Activated T-cell treated with anti-CD3 and anti-CD28 coated beads, Interleukin-2, amount 50 U/mL, for 24 hours (primary cell): ENCODE measurements at places on chromosomes 1 and 21.

GRCh38 chr1:48242141-48242736 is 19.7 kb downstream of the SLC5A9 start:
- H3K36me3 ChIP-seq, result no peaks in the 10 kb centered on the region
- no peak for DNase-seq

DNA sequence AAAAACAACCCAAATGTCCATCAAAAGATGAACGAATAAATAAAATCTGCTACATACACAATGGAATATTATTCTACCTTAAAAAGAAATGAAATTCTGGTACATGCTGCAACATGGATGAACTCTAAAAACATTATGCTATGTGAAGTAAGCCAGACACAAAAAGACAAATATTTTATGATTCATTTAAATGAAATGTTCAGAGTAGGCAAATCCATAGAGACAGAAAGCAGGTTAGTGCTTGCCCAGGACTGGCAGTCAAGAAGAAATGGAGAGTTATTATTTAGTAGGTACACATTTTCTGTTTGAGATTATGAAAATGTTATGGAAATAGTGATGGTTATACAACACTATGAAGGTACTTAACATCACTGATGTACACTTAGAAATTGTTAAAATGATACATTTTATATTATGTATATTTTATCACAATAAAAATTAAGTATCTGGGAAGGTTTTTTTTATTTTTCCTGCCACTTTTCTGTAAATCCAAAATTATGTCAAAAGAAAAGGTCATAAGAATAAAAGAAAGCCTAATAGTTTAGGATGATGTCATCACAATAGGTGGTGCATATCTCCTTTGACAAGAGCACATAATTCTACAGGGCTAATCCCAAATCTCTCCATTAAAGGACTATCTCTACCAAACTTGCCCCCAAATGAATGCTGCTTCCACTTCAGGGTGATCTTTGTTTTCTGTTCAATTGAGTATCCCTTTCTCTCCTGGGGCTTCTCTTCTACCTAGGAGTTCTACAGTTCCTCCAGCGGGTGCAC is 40.2 kb upstream of the FCER1A start:
- H3K36me3 ChIP-seq, result no peaks in the 10 kb centered on the region
- DNase-seq, result no peak
- H3K4me1 ChIP-seq, result peaks cover 7% of the 10 kb centered on the region
- H3K27me3 ChIP-seq, result peaks cover 22% of the 10 kb centered on the region

- peaks cover 49% of the 10 kb centered on the region for H3K4me1 ChIP-seq
- H3K27me3 ChIP-seq, result no peaks in the 10 kb centered on the region
- H3K36me3 ChIP-seq, result peaks cover 84% of the 10 kb centered on the region
- no peak overlapping the region for H3K4me3 ChIP-seq
- no peak for DNase-seq
Observed at GRCh38 chr1:113860891-113861290, 10.6 kb downstream of the PTPN22 start.

GRCh38 chr1:10632691-10633090 is 157.9 kb downstream of the PEX14 start:
- peaks cover 1% of the 10 kb centered on the region for H3K4me1 ChIP-seq
- no peak overlapping the region for H3K4me3 ChIP-seq
- no peak for DNase-seq
- H3K36me3 ChIP-seq, result peaks cover 24% of the 10 kb centered on the region
- no peak overlapping the region for H3K27ac ChIP-seq
- H3K27me3 ChIP-seq, result peaks cover 3% of the 10 kb centered on the region

- H3K36me3 ChIP-seq, result no peaks in the 10 kb centered on the region
- H3K27ac ChIP-seq, result peak within 1 kb of the TSS; percentile 6
- peaks cover 32% of the 10 kb centered on the region for H3K4me1 ChIP-seq
- peaks cover 93% of the 10 kb centered on the region for H3K27me3 ChIP-seq
- H3K4me3 ChIP-seq, result peak within 1 kb of the TSS; percentile 67
Observed at GRCh38 chr1:47232187-47232874, at the start of gene TAL1. TSS of gene TAL1 (minus strand) at chr1:47232225. CDS start at chr1:47225888, 6,337 bp downstream.

DNA sequence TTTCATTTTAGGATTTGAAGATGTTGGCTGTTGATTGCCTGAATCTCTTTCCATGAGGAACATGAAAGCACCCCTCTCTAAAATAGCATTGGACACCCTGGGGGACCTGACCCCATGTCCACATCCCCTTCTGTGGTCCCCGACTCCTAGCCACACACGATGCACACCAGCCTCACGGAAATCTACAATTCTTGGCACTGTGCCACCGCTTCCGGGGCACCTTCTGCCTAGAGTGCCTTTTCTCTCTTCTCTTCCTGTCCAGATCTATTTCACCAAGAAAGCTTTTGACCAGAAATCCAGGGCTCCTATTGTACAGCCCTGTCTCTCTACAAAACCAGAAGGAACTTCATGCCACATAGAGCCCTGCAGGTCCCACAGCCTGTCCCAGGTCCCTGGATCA is 50.3 kb downstream of the MYSM1 start:
- peak; percentile 46 for DNase-seq

- DNase-seq, result no peak
- no peaks in the 10 kb centered on the region for H3K4me1 ChIP-seq
- no peak overlapping the region for H3K4me3 ChIP-seq
- H3K27me3 ChIP-seq, result no peaks in the 10 kb centered on the region
- peaks cover 100% of the 10 kb centered on the region for H3K36me3 ChIP-seq
- peak overlapping the region; percentile 8 for H3K27ac ChIP-seq
Observed at GRCh38 chr1:226369110-226369509, 38.8 kb downstream of the PARP1 start.

DNA sequence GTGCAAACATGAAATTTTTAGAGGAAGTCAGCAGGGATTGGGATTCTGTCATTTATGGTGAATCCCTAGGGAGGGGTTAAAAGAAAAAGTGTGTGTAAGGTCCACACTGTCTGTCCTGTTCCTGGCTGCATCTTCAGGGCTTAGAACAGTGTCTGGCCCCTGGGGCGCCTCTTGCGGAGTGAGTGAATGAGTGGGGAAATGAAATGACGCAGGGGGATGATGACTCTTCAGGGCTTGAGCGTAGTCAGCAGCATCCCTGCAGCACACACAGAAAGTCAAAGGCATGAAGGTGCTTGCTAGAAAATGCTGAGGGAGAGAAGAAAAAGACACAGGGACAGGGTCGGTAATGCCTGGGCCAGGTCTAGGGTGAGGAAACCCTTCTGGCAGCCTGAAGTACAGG is 57.8 kb downstream of the PGBD5 start:
- H3K4me3 ChIP-seq, result no peak overlapping the region
- no peak overlapping the region for H3K27ac ChIP-seq
- H3K36me3 ChIP-seq, result no peaks in the 10 kb centered on the region
- H3K27me3 ChIP-seq, result peaks cover 24% of the 10 kb centered on the region
- DNase-seq, result no peak
- H3K4me1 ChIP-seq, result peaks cover 2% of the 10 kb centered on the region

- no peaks in the 10 kb centered on the region for H3K36me3 ChIP-seq
- DNase-seq, result no peak
- no peak overlapping the region for H3K27ac ChIP-seq
- no peaks in the 10 kb centered on the region for H3K4me1 ChIP-seq
- peaks cover 2% of the 10 kb centered on the region for H3K27me3 ChIP-seq
- no peak overlapping the region for H3K4me3 ChIP-seq
Observed at GRCh38 chr1:10818262-10819197, 22.1 kb upstream of the CASZ1 start.

- peaks cover 12% of the 10 kb centered on the region for H3K27me3 ChIP-seq
- no peaks in the 10 kb centered on the region for H3K36me3 ChIP-seq
- no peak overlapping the region for H3K27ac ChIP-seq
- H3K4me1 ChIP-seq, result no peaks in the 10 kb centered on the region
- DNase-seq, result no peak
Observed at GRCh38 chr1:157658571-157658970, 42.0 kb downstream of the FCRL3 start.

DNA sequence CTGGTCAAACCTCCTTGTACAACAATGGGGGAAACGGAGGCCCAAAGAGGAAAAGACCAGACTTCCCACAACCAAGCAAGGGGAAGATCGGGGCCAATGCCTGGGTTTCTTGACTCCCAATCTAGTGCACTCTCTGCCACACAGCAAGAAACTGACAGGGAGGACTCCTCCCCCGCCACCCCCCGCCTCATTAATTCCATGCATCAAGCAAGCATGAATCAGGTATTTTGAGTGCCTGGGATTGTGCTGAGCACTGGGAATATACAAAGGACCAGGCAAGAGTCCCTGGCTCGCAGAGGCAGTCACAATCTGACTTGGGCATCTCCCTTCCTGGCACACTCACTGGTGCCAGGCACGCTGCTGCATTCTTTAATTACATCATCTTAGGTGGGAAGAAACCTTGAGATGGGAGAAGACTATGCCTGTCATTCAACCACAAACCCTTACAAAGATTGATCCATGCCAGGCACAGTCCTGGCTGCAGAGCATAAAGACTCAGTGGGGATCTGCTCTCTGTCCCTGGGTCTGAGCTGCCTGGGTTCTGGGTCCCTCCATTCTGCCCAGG is 4.4 kb upstream of the KCNC4 start:
- no peaks in the 10 kb centered on the region for H3K36me3 ChIP-seq
- no peak overlapping the region for H3K4me3 ChIP-seq
- no peaks in the 10 kb centered on the region for H3K27me3 ChIP-seq
- no peak for DNase-seq

- H3K36me3 ChIP-seq, result no peaks in the 10 kb centered on the region
- H3K4me1 ChIP-seq, result no peaks in the 10 kb centered on the region
- H3K27me3 ChIP-seq, result no peaks in the 10 kb centered on the region
- no peak for DNase-seq
Observed at GRCh38 chr1:240232530-240232929, 140.8 kb downstream of the FMN2 start.

DNA sequence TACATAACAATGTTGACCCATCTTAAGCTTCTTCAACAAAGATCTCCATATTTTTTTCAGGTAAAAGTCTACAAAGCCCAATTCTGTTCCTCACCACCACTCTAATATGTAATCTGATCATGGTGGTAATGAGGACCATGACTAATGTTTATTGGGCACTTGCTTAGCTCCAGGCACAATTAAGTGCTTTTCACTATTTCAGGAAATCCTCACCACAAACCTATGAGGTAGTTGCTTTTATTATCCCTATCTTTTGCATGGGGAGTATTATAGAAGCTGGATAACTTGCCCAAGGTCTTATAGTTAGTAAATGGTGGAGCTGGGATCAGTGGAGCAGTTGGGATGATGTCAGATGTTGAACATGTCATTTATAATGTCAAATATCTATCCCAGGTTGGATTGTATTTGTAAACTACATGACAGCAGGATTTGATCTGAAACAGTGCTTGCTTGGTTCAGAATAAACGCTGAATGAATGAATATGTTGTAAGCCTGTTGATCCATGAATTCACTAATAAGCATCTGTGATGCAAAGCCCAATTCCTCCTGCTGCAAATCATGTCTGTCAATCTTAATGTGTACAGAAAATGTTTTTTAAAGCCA is 283.3 kb upstream of the ST6GALNAC5 start:
- no peaks in the 10 kb centered on the region for H3K36me3 ChIP-seq
- peaks cover 6% of the 10 kb centered on the region for H3K4me1 ChIP-seq
- H3K4me3 ChIP-seq, result no peak overlapping the region
- H3K27ac ChIP-seq, result no peak overlapping the region
- H3K27me3 ChIP-seq, result no peaks in the 10 kb centered on the region

DNA sequence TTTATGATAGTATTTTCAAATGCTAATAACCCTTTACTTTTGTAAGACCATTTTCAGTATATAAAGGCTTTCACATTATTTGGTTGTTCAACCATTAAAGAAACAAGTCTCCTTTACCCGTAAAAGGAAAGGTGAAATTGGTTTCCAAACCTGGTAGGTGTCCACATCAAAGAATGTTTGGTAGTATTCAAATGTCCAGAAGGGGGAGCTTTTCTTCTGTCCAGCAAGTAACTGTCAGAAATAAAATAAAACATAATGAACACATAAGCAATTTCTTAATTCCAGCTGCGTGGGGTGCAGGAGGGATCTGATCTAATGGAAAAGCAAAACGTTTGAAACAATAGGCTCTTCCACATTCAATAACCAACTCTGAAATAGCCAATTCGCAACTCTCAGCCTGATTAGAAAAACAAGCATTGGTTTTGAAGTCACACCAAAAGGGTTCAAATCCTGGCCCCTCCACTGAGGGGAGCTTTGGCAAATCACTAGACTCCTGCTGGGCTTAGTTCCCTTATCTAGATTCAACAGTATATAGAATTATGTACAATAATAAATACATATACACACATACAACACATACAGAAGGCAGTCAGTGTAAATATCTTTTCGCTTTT is 11.0 kb downstream of the YIPF1 start:
- DNase-seq, result no peak
- no peak overlapping the region for H3K4me3 ChIP-seq
- peaks cover 74% of the 10 kb centered on the region for H3K36me3 ChIP-seq
- no peaks in the 10 kb centered on the region for H3K27me3 ChIP-seq
- H3K27ac ChIP-seq, result no peak overlapping the region
- H3K4me1 ChIP-seq, result peaks cover 6% of the 10 kb centered on the region

DNA sequence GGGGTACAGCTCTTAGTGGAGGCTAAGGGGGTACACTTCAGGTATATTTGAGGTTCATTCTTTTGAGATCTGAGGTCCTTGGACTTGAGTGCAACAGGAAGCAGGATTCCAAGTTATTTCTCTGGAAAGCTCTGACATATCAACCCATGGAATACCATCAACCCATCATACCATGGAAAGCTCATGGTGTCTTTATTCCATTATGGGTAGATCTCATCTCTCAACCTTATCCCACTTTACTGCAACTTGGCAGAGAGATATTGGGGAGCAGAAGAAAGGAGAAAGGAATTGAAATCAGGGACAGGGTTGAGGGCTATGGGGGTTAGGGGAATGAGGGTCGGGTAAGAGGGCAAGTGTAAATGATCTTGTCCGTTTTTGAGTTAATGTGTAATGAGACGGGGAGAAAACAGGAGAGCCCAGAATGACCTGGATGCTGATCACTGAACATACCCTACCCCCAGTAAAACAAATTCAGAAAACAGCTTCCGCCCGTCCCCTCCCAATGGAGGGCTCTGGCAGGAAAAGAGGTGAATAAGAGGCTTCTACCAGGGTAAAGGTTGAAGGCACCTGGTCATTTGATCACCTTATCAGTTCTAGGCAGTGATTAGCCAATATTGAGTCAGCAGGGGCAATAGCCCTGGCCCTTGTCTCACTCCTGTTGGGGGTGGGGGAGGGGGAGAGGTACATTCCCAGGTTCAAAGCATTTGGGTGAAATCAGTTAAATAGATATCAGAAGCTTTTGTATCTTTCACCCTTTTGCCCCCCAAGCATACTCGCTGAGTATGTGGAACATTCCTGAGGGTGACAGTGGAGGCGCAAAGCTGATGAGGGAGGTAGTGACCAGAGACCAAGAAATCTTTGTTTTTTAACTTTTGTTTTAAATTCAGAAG is 622 bp upstream of the APOA2 start:
- peaks cover 28% of the 10 kb centered on the region for H3K36me3 ChIP-seq
- no peak overlapping the region for H3K4me3 ChIP-seq
- peaks cover 50% of the 10 kb centered on the region for H3K4me1 ChIP-seq
- no peaks in the 10 kb centered on the region for H3K27me3 ChIP-seq
- DNase-seq, result no peak

GRCh38 chr1:38328278-38329035 is 281.9 kb upstream of the POU3F1 start:
- no peak for DNase-seq
- no peak overlapping the region for H3K27ac ChIP-seq
- peaks cover 27% of the 10 kb centered on the region for H3K27me3 ChIP-seq
- no peaks in the 10 kb centered on the region for H3K4me1 ChIP-seq
